Right lobe of liver (tissue), 6 donors: ENCODE measurements at places on chromosomes 3 and 15.

- DNase-seq = no peak
Observed at GRCh38 chr3:155386919-155387318, 93.4 kb upstream of the STRIT1 start.

GRCh38 chr3:16309558-16309957 is 44.5 kb downstream of the OXNAD1 start:
- no peak for DNase-seq

DNA sequence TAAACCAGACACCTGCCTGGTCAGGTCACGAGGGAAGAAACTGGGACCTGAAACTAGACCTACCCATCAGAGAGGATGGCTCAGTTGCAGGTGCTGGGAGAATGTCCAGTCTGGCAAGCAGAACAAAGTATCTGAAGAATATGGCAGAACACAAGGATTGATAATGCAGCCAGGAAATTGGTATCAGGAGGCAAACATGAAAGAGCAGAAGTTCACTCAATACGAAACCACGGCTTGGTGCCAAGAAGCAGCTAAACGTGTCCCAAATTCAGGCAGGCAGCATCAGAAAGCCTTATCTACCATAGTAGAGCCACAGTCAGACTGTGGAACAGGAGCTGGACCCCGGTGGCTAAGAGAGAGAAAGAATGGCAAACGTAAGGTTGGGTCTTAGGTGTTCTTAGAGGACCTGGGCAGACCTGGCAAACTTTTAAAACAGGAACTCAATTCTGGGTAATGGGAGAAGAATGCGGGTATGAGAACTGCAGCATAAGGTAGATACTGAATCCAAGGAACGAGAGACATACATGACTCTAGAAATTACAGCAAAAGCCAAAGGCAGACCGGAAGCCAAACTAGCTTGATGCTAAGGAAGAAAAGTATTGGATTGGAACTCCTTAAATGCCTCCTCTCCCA is 169.0 kb upstream of the NECTIN3 start:
- DNase-seq = peak; percentile 60

- DNase-seq = no peak
Observed at GRCh38 chr15:80182611-80183261, 29.9 kb downstream of the FAH start.

- DNase-seq = no peak
Observed at GRCh38 chr3:48142316-48142870, 45.8 kb downstream of the CDC25A start.
